ENCODE measurements at places on chromosomes 13 and 19.

DNA sequence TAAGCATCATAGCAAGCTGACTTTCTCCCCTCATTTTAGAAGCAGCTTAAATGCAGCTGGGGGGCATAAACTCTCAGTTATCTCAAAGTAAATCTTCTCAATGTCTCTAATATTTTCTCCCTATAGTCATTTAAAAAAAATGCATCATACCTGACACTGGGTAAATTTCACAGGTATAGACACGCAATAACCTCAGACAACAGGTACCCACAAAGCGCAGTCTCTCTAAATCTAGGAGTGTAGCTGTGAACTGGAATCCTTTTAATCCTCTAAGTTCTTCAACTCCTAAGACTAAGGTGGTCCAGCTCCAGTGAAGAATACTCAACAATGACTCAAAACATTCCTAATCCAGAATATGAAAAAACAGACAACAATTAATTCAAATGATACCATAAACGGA is 141.2 kb downstream of the MYCBP2 start:
- DNase-seq, result no peak

DNA sequence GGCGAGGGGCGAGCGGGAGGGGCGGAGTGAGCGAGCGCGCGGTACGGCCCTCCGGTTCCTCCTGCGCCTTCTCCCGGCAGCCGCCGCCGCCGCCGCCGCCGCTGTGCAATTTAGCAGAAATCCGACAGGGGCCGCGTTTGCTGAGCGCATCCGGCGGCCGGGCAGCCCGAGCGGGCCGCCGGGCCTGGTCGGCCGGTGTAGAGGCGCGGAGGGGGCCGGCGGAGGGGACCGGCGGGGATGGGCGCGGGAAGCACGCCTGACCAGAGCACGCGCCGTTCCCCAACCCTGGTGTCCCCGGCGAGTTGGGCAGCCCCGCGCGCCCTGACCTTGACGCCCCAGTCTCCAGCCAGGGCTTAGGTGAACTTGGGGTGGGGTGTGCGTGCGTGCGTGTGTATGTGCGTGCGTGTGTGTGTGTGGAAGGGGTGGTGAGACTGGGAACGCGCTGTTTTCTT is 144.5 kb upstream of the ZNF536 start:
- no peak for DNase-seq

DNA sequence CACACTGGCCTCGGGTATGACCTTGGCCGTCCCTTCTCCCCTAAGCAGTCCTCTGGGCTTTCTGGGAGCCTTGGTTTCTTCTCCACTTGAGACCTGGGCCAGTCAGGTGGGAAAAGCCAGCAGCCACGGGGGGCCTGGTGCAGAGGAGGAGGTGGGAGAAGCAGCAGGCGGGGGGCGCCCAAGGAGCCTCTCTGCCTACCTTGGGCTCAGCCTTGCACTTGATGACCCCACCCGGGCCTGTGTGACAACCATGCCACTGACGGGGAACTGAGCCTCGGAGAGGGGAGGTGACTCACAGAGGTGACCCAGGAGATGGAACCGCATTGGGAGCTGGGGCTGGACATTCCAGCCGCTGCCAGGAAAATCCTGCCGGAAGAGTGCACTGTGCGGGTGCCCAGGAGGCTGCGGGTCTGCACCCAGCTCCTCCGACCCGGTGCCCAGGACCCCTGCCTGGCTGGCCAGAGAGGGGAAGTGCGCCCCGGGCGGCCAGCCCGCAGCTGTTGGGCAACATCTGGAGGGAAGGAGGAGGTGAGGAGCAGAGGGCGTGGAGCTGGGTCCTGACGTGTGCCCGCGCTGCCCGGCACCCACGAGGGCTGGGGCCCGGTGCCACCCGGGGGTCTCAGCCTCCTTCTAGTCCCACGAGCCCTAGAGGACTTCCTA is 23.4 kb upstream of the SLC7A10 start:
- DNase-seq, result no peak

- no peak for DNase-seq
Observed at GRCh38 chr19:24166055-24166454, 79.1 kb downstream of the ZNF254 start.

- DNase-seq, result peak; percentile 68
Observed at GRCh38 chr13:19633479-19634255, at the start of gene MPHOSPH8. Gene MPHOSPH8 (plus strand): TSS chr13:19633659. CDS start chr13:19633749, 90 bp downstream.

DNA sequence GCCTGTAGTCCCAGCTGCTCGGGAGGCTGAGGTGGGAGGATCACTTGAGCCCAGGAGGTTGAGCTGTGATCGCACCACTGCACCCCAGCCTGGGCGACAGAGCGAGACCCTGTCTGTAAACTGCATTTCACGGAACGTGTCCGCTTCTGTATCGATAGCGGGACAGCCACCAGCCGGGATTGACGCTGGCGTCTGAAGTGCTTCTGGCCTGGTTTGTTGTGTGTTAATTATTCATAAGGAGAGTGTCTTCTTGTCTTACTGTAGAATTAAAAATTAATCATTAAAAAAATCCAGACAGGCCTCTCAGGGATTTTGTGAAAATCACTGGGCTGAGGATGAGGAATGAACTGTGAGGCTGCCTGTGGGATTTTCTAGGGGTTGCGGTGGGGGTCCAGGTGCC is 16.2 kb upstream of the MISP start:
- DNase-seq, result no peak

GRCh38 chr13:114081761-114082681 is 50.4 kb downstream of the RASA3 start:
- DNase-seq, result no peak

DNA sequence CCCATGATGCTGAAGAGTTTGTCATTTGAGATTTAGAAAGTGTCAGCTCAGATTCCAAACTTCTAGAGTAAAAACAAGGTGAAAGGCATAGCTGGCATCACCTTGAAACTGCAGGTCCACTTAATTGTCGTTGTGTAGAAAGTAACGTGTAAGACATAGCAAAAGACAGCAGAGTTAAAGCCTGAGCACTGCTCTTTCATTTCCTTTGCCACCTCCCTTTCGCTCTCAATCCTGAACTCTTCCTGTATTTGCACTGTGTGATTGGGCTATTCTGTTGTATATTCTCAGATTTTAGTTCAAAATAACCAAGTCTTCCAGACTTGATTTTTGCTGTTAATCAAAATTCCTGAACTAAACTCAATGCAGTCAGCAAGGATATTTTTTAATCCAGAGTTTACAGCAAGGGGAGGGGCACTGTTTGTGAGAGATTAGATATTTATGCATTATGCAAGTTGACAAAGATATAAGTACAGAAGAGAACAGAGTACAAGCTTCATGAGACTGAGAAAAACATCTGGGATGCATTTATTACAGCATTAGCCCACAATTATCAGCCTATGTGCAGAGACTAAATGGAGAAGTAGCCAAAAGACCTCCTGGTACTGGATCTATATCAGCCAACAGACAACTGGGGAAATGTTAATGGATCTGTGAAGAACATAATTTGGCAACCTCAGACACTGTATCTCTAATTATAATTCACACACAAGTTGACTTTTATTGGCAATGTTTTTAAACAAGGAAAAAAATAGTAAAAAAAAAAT is 328.6 kb downstream of the SUCLA2 start:
- DNase-seq, result no peak

- no peak for DNase-seq
Observed at GRCh38 chr19:51116736-51117286, 7.9 kb upstream of the SIGLEC9 start.

DNA sequence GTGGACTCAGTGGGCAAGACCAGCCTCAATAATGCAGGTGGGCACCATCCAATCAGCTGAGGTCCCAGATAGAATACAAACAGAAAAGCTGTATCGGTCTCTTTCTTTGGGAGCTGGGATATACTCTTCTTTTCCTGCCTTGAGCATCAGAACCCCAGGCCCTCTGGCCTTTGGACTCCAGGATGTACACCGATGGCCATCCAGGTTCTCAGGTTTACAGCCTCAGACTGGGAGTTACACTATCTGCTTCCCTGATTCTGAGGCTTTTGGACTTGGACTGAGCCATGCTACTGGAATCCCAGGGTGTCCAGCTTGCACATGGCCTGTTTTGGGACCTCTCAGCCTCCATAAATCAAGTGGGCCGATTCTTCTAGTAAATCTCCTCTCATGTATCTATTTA is 27.6 kb upstream of the USP12 start:
- no peak for DNase-seq
